ENCODE measurements at places on chromosomes 1 and 21. TPM values are rescaled to one million over a fixed set of nuclear protein-coding genes. Genes with fewer than 3 reads are reported as not detected.

The PRKAA2 gene
- total RNA-seq = 9.7 TPM

The DISP3 gene
- 0.86 TPM for total RNA-seq

DNA sequence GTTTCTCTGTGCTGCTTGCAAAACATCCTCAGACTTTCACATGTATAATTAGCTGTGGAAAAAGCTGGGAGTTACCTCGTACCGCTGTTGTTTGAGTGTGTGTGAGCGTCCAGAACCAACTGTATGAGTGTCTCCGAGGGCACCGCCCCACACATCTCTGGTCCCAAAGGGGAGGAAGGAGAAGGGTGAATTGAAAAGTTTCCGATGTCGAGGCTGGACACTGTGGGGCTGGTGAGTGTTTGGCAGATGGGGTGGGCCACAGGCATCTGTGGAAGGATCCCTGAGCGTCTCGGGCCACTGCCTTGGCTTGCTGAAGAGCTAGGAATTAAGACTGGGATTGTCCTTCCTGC lies 1.2 kb downstream of the ATP2B4 start:
- no peak for DNase-seq

DNA sequence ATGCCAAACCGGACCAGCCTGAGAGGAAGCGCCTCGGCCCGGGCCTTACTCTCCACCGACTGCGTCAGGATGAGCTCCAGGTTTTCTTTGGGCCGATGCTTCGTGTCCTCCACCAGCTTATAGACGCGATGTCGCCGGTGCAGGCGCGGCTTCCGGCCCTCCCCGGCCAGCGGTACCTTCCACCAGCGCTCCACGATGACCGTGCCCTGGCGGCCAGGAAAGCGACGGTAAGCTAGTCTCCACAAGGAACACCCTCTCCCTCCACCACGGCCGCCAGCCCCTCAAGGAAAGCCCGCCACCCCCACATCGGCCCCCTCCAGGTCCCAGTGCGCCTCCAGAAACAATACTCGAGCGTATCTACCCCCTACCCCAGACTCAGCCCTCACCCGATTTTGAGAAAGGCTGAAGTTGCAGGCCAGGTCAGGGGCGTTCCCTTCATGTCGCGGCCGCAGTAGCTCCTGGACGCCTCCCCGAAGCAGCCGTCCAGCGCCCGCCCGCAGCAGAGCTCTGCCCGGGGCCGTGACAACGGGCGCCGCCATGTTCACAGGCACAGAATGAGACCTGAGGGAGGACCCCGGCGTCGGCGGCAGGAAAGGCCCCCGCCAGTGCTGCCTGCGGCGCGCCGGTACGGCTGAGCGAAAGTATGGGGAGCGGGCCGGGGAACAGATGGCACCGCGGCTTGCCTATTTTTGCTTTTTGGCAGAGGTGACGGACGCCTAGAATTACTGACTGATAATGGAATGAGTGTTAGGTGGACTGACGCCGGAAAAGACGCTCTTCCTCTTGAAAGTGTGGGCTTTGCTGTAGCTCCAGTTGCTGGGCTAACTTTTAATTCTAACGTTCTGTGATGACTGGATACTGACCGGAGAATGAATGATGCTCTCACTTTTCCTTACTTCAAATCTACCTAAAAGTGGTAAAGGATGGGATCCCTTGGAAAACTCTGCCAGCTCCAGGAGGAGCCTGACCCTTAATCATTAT lies at the start of gene MRPL9:
Gene MRPL9, minus strand, starts transcription at position 556 of the 981 bp plus-strand sequence. Its CDS starts 17 bp downstream, at position 539.
- peak; percentile 93 for DNase-seq

DNA sequence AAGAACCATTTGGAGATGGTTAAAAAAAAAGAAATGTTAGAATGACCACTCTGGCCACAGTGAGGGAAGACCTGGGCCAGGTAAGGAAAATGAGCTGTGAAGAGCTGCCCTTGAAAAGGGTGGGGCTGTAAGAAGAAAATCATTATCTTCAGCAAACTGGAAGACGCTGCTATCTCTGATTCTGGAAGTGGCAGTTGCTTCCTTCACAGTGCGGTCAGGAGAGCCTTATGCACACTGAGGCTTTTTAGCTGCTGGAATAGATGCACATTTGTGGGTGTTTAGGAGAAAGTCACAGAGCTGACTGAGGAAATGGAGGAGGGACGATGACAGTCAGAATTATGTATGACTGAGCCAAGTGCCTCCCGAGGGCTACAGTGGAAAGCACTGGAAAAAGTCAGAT lies 91.6 kb downstream of the TBX19 start:
- DNase-seq = no peak

DNA sequence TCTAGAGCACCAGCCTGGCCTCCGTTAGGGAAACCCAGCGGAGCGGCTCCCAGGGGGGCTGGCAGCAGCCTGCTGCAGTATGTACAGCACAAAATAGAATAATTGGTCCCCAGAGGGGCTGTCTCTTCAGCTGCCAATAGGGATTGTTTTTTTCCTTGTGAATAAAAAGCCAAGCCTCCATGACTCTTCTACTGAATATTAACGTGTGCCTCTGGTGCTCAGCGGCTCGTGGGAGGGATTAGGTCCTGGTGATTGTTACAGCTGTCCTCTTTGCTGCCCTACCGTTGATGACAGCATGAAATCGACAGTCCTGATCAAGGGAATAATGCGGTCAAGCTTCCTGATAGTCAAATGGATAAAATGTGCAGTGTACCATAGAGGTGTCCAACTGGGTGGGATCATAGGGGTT lies 190.7 kb upstream of the RUNX1 start:
- no peak for DNase-seq

All from Calu3 (cell line).